ENCODE measurements at places on chromosomes 5 and 9.

DNA sequence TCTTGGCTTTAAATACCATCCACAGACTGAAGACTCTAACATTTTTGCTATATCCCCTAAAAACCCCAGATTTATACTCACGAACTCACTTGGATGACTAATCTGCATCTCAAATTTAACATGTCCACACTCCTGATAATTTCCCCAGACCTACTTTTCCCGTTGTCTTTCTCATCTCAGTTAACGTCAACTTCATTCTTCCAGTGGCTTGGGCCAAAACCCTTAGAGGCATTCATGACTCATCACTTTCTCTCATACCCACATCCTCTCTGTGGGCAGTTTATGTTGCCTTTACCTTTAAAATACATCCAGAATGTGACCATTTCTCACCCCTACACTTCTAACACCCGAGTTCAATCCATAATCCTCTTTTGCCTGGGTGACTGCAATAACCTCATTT, 96.7 kb downstream of the EDIL3 start:
- DNase-seq: peak; percentile 87

GRCh38 chr5:139117342-139117884, 80.8 kb downstream of the SIL1 start:
- no peak for DNase-seq

GRCh38 chr5:169280286-169280685, 20.7 kb downstream of the SLIT3 start:
- DNase-seq: no peak

- DNase-seq: no peak
Observed at GRCh38 chr5:82354543-82354942, 76.4 kb upstream of the RPS23 start.

DNA sequence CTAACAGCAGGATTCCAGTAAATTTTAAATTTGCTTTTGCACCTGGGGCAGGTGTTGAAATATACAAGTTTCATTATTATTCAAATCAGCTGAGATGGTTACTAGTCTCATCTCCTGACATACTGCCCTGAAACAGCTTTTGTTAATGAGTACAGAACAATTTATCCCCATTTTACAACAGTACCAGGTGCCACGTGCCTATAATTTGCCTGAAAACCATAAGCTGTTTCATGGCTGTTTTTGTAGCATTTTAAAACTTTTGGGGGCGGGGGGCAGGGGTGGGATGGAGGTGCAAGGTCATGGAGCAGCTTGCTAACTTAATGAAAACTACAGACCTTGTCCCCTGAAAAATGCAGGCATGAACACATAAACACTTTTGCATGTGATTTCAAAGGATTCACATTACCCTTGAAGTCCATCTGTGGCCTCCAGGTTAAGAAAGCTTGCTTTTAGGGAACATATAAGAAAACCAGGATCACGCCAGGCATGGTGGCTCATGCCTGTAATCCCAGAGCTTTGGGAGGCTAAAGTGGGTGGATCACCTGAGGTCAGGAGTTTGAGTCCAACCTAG, 42.1 kb downstream of the TIMD4 start:
- DNase-seq: no peak

GRCh38 chr5:57032151-57032551, 80.2 kb upstream of the MIER3 start:
- no peak for DNase-seq

DNA sequence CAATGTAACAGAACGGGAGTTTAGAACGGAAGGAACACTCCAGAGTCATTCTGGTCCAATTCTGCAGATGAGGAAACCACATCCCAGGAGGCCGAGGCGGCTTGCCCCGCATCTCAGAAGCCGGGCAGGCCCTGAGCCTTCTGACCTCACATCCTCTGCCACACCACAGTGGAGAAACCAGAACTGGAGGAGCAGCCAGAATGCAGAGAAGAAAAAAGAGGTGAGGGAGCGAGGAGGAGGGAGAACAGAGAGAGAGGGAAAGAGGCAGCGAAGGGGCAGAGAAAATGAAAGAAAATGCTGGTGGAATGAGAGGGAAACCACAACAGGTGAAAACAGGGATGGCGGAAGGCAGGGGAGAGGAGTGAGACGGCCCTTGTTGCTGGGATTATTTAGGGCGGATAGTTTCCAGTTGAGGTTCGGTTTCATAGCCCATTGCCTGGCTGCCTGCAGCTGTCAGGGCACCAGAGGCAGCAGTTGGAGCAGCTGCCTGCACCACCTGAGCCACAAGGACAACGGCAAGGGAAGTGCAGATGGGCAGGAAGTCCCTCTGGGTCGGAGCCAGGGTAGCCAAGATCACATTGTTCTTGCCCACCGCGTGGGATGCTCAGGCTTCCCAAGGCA, at the start of gene HMHB1:
HMHB1 (plus strand) TSS at position 77 of the 621 bp plus-strand sequence.
- DNase-seq: no peak

GRCh38 chr9:27683181-27683580, 109.9 kb upstream of the C9orf72 start:
- no peak for DNase-seq

- no peak for DNase-seq
Observed at GRCh38 chr9:114414346-114414745, 26.6 kb upstream of the AKNA start.

GRCh38 chr9:37968228-37968701, 64.3 kb upstream of the SLC25A51 start:
- DNase-seq: peak; percentile 61

DNA sequence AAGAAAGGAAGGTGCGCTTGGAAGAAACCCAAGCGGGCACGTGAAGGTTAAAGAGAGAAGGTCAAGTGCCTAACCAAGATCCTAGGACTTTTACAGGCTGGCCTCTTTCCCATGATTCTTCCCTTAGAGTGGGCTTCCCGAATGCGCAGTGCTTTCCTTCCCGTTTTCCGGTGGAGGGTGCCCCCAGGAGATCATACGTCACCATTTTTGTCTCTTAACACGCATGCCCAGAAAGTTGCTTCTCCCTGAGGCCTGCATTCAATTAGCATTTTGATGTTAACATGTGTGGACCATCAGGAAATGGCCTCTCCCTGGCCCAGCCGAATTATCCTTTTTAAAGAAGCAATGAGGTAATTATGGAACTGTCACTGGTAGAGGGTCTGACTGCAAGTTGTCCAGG, 1.9 kb upstream of the RUSC2 start:
- peak; percentile 79 for DNase-seq

DNA sequence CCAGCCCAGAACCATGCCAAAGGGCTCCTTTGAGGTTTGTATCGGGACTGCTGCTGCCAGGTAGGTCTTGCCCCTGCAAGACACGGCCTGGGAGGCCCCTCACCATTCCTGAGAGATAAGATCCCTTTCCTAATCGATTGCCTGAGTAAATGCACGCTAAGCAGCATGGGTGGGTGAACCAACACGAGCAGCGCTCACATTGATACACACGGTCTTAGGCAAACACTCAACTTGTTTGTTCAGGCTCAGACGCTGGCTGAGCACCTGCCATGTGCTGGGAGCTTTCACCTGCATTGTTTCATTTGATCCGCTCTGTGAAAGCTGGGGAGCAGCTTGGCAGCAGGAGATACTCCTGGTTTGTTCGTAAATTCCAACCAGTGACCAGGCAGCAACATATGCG, 76.9 kb upstream of the NEURL1B start:
- no peak for DNase-seq

GRCh38 chr5:146656703-146657102, 140.7 kb upstream of the GPR151 start:
- no peak for DNase-seq

- DNase-seq: no peak
Observed at GRCh38 chr5:482021-482420, 39.0 kb downstream of the EXOC3 start.

GRCh38 chr9:1273859-1274258, 223.7 kb downstream of the DMRT2 start:
- no peak for DNase-seq

- no peak for DNase-seq
Observed at GRCh38 chr9:134029248-134030226, 4.3 kb downstream of the BRD3OS start.

DNA sequence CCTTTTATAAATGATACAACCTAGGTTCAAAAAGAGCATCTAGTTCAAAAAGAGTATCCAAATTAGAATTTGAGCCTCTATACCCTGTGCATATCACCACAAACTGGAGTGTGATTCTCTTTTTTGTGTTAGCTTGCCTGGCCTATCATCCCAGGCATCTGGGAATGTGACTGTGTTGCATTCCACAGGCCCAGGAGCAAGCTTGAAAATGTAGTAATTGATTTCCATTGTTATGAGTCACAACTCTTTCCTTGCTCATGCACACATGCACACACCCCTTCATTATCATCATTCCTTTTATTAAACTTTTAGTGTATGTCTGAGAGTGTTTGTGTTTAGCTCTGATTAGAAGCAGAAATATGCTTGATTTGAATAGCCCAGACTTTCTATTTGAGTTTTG, 75.2 kb downstream of the FCHO2 start:
- peak; percentile 84 for DNase-seq

DNA sequence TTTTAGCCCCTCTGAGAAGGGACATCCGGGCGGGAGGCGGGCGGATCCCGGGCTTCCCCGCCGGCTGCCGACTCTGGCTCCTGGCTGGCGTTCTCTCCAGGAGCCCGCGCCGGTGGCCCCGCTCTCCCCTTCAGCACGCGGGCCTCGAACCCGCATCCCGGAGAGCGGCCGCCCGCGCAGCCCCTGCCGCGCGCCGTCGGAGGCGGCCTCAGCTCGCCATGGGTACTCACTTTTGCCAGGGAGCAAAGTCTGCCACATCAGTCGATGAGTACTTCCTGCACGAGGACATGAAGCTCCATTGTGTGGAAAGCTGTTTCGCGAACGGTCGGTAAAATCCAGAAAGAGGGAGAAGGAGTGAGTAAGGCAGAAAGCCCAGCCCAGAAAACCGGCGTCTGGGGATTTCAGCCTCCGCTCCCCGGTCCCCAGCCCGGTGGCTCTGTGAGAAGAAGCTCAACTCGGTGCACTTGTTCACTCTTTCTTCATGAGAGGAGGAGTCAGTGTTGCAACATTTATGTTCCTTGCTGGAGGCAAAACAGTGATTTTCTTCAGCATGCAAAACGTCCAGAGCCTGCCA, at the start of gene PRLR:
PRLR (minus strand) TSS at position 450 of the 574 bp plus-strand sequence. CDS start 140,867 bp downstream, outside the sequence.
- peak; percentile 75 for DNase-seq

DNA sequence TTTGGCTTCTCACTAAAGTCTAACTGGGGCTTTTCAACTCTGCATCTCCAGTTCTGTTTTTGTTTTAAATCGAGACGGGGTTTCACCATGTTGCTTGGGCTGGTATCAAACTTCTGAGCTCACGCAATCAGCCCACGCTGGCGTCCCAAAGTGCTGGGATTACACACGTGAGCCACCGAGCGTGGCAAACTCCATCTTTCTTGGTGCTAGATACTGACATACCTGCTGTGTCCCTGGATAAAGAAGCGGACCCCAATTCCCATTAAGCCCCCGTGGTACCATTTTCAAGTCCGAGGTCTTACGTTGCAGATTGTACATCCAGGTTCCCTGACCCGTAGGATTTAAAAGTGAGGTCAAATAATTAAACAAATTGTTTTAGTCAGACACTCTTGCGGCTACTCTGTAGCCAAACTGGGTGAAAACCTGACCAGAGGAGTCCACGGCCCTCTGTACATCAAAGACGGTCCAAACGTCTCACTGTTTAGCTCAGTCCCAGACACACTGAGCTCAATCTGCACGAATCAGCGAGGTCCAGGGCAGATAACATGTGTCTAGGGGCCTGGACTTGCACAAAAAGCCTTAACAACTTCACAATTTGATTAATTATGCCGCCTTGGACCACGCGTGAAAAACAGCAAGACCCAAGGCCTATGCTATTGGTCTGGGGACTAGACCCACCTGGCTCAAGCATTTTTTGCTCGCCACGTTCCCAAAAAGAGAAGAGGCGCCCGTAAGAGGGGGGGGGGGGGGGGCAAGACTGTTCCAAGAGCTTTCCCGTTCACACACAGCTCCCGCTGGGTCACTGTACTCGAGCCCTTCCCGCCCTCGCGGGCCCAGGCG, 727 bp upstream of the DNAJA1 start:
- peak; percentile 36 for DNase-seq

GRCh38 chr5:120604884-120605283, 140.8 kb downstream of the PRR16 start:
- peak; percentile 88 for DNase-seq

GRCh38 chr5:31596354-31596753, 42.6 kb upstream of the PDZD2 start:
- no peak for DNase-seq

DNA sequence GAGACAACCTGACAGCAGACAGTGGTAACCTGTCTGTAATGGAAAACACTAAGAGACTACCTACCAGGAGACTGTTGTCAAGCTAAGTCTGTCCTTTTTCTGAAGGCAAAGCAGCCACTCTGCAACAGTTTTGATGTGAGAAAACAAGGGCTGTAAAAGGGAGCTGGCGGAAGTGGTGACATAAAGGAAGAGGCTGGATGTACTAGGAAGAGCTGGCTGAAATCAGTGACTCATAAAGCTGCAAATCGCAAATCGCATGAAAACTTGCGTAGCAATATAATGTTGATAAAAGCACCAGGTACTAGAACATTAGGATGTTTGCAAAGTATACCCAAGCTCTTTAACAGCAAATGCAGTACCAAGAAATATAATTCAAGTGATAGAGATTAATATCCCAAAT, 1.4 kb downstream of the NSUN2 start:
- DNase-seq: no peak

DNA sequence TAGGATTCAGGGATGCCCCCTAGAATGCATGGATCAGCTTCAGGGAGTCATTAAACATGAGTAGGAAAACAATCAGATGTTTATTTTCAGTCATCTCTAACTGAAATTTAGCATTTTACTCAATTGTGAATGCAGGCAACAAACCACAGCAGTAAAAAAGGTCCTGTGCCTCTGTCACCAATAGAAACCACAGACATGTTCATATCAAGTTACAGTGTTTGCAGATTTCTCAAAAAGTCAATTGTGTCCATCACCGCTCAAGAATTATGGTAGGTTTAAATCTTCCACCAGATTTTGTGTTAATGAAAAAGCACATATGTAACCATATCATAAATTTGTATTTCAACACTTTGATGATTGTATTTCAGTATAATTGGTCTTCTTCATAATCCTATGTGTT, 68.4 kb upstream of the SLC1A1 start:
- peak; percentile 23 for DNase-seq

DNA sequence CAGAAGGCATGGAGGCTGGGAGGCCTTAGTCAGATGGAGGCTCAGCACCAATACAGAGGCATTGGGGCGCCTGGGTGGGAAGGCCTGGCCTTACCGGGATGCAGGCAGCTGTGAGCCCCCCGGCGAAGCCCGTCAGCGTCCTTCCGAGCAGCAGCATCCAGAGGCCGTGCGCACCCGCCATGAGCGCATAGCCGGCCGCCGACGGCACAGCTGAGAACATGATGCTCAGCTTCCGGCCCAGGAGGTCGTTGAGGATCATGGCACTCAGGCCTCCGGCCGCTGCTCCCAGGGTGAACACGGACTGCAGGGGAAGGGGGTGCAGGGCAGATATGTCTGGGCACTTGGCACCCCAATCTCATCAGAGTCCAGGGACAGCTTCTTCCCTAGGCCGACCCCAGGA, 2.0 kb downstream of the SLC2A6 start:
- no peak for DNase-seq
